Neuronal stem cell (in vitro differentiated cells): ENCODE measurements at places on chromosomes 4 and X.
A peak's percentile ranks its signal among the peaks of the same experiment; 100 is the strongest.

DNA sequence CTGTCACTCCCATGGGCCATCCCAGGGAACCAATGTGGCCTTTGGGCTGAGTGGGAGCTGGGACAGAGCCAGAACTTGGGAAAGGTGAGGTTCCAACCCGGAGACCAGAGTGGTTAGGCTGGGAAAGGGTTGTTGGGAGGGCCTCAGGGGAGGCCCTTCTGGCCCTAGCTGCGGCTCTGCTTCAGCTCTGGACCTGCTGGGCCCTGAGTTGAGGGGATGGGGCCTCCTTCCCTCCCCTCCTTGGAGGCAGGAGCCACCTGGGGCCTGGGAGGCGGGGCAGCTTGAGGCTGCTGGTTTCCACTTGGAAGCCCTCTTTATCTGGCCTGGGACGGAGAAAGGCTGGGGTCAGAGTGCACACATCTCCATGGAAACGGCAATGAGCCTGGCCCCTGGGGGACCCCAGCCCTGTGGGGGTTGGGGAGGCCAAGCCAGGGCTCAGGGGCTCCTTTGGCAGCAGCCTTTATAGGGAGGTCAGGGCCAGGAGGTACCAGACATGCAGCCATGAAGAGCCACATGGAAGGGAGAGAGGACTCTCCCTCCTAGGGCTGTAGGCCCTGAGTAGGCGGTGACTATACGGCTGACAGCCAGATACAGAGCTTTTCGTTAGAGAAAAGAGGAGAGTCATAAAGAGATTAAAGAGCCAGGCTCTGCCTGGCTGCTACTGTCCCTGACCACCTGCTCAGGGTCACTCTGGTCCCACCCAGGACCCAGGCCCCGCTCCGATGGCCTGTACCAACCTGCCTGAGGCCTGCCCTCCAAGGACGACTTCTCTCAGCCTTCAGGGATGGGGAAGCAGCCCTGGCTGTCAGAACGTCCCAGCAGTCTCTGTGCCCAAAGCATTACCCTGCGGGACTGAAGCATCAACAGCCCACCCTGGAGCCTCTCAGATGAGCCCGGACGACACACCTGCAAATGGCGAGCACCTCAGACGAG is 6.9 kb upstream of the NSD2 start:
- peak; percentile 80 for DNase-seq

GRCh38 chr4:54954656-54955388 is 170.6 kb downstream of the KDR start:
- DNase-seq, result no peak

DNA sequence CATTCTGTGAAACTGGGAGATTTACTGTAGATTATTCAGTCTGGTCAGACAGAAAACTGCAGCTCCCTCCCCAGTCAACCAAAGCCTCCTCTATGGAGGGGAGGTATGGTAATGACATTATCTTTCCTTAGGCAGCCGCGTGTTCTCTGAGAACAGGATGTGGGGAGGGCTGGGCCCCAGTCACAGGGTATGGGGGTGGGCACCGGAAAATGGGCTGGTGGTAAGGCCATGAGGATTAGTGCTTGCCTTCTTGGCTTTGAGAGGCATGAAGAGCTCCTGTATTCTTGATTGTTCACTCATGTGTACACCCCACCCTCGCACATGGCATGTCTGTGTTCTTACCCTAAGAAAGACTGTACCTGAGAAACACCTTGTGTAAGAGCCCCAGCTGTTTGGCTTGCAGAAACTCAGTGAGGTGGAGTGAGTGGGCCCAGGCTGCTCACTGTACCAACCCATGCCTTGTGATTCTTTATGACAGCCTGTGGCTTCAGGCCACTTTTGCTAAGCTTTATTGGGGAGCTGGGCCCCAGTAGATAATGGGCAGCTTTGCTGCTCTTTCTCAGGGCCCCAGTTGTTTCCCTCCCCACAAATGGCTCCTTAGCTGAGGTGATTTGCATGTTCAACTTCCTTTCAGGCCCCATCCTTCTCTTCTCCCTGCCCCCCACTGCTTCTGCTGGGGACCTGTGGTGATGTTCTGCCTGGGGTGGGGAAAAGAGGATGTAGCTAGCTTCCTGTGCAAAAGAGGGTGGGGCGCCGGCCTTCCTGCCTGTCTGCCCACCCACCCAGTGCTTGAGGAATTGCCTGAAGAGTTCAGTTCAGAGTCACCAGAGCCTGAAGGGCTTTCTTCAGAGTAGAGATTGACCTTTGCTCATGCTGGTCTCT is 30.7 kb downstream of the MSN start:
- DNase-seq, result no peak

DNA sequence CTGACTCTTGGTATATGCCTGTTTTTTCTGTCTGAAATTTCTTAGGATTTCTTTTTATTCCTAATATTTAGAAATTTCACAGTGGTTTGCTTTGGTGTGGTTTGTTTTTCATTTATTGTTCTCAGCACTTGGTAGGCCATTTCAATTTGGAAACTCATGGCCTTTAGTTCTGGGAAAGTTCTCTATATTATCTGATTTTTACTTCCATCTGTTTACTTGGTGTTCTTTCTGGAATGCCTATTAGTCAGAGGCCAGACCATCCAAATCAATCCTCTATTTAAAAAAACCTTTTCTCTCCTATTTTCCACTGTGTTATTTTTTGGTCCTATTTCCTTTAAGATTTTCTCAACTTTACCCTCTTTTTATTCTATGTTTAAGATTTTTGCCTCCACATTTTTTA is 188.1 kb upstream of the SFRP2 start:
- no peak for DNase-seq

DNA sequence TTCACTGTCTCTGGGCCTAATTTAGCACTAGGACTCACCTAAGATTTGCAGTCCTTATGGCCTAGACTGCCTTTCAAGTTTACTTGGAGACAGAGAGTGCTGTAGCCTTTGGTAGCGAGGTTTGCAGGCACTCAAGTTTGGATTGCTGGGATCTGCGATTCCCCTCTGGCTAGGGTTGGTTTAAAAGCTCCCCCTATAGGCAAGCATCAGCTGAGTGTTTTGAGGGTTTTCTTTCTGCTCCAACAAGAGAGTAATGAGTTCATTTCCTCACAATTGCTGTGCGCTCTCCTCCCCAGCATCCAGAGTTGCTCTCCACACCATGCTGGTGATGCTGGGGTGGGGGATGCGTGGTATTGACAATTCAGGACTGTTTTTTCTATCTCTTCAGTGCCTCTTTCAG is 206.9 kb downstream of the GLUD2 start:
- no peak for DNase-seq

DNA sequence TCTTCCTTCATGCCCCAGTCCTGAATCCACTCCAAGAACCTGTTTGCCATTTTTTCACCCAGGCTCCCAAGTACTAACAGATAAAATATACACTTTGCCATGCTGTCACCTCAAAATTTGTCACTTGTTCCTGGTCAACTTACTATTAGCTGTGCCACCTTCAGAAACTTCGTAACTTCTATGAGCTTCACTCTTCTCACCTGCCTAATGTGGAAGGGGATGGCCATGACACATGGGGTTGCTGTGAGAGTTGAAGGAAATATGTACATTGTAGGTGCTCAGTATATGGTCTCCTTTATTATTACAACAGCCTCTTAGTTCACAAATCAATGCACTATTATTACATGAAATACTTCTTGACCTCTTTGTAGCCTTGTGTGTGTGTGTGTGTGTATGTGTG is 10.4 kb downstream of the TMSB4X start:
- DNase-seq, result no peak

DNA sequence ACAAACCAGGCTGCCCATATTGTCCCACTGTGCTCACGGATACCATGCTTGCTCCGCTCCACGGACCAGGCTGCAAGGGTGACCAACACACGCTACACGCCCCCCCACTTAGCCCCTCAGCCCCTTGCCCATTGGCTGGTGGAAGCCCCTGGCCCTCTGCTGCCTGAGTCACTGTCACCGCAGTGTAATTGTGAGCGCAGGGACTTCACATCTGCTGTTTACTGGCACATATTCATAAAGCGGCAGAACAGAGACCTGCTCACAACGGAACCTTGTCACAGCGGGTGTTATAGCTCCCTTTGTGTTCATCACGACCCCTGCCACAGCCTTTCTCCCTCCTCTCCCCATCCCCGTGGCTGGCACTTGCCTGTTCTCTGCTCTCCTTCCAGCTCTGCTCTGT is 83.7 kb downstream of the PSAPL1 start:
- DNase-seq, result no peak

DNA sequence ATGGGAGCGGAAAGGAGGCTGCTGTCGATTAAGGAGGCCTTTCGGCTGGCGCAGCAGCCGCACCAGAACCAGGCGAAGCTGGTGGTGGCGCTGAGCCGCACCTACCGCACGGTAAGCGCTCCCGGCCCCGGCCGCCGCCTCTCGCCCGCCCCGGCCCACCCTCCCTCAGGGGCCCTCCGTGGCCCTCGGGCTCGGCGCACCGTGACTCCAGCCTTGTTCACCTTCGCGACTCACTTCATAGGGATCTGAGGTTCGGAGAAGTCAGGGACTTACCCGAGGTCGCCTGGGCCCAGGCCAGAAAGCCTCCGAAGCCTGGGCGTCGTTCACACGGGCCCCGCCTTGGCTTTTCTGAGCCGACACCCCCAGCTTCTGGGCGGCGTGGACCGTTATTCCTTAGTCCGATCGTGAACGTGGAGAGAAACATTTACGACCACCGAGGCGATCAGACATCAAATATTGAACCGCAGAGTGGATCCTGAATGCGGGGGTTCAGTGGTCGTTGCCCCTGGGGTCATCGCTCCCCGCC is 362 bp downstream of the NCAPG start:
- DNase-seq, result no peak

DNA sequence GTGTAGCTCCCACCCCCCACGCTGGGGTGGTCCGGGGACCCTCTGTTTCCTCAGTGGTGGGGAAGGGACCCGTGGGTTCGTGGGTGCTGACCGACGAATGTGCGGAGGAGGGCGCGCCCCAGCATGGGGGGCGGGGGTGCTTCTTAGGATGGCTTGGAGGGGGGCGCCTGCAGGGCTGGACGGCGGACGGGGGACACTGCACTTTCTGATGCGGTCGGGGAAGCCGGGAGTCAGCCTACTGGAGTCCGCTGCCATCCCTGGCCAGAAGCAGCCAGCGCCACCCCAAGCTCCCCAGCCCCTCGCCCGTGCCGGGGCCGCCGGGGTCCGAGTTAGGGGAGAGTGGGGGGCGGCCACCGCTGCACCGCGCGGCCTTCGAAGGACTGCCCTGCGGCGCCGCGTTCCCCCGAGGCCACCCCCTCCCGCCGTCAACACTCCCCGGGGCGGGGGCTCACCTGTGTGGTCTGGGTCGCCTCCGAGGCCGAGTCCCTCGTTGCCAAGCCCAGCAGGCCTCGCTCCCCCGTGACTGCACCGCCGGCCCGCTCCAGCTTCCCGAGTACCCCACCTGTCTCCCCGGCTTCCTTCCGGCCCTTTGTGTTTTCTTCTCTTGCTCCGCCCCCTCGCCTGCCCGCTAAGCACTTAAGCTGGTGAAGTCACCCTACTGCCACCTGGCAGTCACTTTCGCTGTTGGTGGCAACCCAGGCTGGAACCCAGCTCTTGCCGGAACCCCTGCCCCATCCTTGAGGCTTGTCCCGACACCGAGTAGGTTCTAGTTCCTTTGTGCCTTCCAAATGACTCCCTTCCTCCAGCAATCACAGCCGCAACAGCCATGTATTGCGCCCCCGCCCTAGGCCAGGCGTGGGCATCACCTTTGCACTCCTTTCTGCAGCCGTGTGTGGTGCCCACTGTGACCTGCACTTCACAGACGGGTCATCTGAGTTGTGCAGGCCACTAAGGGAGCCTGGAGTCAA is at the start of gene OCIAD2:
Gene OCIAD2, minus strand, starts transcription at position 569 of the 968 bp plus-strand sequence. CDS start 2,225 bp downstream, outside the sequence.
- peak; percentile 48 for DNase-seq

DNA sequence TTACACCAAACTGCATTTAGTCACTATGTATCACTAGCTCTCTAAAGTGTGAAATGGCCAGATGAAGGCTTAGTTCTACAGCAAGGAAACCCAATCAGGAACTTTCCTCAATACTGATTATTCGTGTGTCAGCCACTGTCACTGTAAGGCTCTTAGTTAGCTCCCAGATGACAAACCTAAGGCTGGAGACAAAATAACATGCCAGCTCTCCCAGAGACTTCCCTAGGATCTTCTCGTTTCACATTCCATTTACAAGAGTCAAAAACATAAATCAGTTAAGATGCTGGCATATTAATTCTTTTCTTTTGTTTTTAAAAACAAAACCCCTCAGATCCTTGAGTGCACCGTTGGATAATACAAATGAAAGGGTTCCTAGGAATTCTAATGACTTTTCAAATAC is 88.2 kb upstream of the TFDP3 start:
- DNase-seq, result no peak

- peak; percentile 53 for DNase-seq
Measured at GRCh38 chr4:142353149-142353738, 492.9 kb downstream of the INPP4B start.

DNA sequence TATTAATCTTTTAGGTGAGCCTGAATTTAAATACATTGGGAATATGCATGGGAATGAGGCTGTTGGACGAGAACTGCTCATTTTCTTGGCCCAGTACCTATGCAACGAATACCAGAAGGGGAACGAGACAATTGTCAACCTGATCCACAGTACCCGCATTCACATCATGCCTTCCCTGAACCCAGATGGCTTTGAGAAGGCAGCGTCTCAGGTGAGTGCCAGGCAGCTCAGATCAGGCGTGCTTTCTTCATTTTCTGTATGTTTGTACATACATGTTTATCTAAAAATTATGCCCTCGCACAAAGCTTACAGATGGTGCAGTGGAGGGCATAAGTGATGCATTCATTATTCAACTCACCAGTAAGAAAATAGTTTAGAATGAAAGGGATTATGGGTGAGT is 85.6 kb downstream of the CPE start:
- DNase-seq, result no peak
